Head of caudate nucleus (tissue), 42 donors: ENCODE measurements at places on chromosomes 1 and 21.

DNA sequence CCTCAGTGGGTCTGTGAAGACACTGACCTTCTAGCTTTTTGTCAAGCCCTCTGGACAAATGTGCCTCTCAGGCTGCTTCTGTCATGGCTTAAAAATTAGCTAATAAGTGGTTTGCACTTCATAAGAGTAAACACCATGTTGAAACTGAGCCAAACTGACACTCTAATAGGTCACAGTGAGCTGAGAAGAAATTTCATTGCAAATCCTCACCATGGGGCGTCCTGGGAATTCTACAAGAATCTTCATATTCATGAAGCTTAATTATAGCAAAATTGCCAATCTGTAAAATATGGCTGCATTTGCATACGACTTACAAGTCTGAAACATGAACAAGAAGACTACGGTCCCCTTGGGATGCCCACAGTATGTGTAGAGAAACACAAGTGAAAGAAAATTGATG, 188.6 kb downstream of the DSCAM start:
- DNase-seq = no peak

DNA sequence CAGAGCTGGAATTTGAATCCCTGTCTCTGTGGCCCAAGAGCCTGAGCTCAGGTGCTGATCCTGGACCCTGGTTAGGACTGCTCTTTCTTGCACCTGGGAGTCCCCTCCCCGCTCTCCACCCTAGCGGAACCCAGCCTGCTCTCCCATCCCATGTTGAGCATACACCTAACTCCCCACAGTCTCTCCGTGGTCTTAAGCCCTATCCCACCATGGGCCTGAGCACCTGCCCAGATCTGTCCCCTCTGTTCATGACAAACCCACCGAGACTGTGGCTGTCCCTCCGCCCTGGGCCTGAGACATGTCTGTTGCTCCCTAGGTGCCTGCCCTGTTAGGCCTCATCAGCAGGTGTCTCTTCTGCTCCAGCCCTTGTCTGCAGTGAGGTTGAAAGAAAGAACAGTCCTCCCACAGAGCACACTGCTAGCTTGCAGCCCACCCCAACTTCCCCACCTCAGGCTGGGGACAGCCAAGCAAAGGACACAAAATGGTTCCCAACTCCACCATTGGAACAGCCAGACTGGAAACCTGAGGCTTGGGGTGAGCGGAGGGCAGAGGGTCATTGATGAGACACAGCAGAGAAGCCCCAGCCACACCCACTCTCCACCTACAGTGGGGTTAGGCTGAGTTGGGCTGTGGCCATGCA, 118.5 kb downstream of the MATN1 start:
- peak; percentile 27 for DNase-seq

DNA sequence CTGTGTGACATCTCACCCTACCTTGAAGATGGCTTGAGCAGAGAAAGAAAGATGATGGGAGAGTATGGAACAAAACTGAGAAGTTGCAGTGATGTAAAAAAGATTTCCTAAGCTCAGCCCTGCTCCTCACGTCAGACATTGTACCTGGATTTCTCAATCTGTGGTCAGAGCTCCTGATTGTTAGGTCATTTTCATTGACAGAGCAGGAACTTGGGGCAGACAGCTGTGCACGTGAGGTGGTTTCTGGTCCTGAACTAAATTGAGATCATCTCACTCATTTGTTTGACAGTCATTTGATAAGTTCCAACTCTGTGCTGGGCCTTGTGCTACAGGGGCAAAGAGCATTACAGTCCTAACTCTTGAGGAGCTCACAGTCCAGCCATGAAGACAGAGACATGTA, 10.2 kb downstream of the TRAF3IP3 start:
- DNase-seq = no peak

DNA sequence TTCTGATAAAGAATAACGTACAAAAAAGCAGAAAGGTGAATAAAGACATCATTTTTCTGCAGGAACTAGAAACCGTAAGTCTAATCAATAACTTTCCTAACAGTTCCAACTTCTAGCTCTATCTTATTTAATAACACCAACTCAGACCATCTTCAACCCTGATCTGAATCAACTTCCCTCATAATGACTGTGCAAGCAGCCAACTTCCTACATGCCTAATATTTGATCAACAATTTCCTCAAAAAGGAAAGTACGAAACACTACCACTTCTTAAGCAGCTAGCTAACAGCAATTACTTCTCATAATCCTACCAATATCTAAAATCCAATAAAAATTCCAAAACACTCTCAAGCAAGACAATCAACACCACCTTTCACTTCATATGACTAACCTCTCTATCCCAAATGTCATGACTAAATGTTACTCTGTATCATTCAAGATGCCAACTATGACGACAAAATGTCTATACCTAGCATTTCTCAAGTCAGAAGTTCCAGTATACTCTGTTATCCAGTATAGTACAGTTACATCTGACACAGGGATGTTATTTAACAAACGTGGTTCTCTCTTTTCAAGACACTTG, 1.7 kb downstream of the COP1 start:
- DNase-seq = no peak

DNA sequence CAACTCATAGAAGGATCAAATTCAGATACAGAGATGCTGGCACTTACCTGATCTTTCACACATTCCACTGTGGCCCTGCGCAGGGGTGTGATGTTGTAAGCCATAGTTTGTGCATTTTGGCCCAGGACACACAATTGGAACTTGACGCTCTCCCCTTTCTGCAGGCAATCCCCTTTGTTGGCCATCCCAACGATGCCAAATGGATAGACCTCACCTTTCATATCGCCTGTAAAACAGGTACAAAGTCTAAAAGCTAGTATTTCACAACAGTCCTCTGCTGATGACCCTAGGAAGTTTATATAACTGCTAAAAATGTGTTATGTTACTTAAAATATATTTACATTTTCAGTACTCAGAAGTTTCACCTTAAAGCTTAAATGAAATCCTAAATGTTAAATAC, 3.9 kb upstream of the NRAS start:
- no peak for DNase-seq

- DNase-seq = no peak
Measured at GRCh38 chr1:65505547-65506300, 85.3 kb downstream of the LEPR start.

DNA sequence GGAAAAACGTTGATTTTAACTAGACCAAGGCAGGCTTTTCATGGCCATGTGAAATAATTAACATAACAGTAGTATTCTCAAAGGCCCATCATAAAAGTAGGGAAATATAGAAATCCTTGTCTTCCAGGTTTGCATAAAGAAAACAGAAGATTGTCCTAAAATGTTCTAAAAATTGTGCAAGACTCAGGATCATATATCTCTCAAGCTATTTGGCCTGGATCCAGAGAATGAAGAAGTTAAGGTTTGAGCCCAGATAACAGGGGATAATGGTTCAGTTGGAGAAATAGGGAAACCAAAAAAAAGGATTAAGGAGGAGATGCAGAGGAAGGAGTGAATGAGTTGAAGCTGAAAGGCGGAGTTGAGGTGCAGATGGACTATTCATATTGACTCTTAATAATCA, 555.5 kb upstream of the NR5A2 start:
- no peak for DNase-seq

DNA sequence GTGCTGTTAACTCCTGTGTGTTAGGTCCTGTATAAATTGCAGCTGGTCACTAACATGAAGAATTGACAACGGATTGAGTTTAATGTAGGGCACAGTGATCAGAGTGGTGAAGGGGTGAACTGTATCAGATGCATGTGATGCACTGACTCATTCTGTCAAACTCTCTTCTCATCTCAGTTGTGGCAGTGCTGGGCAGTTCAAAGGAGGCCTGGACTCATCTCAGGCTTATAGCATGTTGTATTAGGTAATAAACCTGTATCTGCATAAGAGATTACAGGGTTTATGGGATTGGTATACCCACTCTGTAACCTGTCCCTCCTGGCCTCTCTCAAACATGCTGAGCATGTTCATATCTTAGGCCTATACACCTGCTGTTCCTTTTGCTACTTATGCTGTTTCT, 12.4 kb upstream of the GBP3 start:
- DNase-seq = no peak

- DNase-seq = no peak
Measured at GRCh38 chr1:43930168-43930948, 3.2 kb upstream of the ARTN start.

DNA sequence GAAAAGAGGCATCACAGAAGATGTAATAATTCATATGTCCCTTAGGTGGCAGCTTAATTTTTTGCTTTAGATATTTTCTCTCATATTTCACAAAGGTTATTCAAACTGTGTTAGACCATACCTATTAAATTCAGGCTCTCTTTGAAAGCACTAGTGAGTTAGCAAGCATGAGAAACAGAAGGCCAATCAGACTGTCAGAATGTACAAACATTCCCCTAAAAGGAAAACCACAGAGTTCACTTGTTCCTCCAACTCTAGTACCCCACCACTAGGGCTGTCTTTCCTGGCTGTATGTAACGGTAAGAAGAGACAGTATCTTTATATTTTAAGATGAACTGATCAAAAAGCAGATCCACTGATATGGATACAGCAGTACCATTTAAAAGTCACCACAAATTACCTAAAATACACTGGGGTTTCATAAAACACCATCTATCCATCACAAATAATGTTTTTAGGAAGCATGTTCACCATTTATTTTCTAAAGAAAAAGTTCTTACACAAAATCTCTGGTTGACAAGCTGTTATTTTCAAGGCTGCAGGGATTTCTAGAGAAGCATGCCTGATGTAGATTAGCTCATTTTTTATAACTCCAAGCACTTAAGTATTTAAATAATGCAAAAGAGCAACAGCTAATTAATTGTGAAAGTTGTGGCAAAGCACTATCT, 1.8 kb downstream of the ARPC5 start:
- DNase-seq = no peak

DNA sequence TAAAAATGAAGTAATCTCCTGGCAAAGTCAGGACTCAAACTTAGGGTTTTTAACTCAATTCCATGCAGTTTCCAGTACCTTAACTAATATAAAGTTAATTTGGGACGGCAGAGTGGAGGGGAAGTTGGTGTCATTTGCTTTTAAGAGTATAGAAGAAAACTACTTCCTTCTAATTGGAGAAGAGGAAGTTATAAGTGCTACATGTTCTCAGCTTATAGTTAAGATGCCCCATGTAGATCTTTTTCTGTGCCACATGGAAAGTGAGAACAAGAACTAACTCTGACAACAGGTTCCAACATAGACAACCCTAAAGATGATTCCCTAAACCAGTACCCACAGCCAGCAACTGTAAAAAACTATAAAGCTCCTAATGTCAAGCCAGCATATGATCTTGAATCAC, 11.5 kb downstream of the RRAGC start:
- no peak for DNase-seq
